ENCODE measurements at places on chromosomes 4 and X.

DNA sequence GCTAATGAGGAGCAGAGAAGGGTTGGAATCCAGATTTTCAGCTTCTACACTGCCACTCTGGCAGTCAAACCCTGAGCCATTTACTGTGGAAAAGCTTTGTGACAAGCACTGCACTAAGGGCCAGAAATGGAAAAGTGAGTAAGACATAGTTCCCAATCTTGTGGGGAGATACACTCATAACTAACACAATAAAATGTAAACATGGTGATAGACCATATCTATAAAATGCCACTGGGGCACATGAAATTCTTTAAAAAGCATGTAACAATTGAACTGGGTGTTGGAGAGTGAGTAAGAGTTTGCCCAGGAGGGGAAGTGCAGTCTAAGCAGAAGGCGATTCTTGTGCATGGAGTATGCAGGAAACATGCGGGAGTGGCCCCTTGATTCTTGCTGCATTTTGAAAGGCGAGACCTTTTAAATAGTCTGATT lies 32.0 kb upstream of the ANXA5 start:
- no peak for DNase-seq

GRCh38 chr4:124275-125081 lies at the start of gene ZNF718:
TSS of gene ZNF718 (plus strand) at chr4:124501. CDS start at chr4:124671, 170 bp downstream.
- DNase-seq, result peak; percentile 82

DNA sequence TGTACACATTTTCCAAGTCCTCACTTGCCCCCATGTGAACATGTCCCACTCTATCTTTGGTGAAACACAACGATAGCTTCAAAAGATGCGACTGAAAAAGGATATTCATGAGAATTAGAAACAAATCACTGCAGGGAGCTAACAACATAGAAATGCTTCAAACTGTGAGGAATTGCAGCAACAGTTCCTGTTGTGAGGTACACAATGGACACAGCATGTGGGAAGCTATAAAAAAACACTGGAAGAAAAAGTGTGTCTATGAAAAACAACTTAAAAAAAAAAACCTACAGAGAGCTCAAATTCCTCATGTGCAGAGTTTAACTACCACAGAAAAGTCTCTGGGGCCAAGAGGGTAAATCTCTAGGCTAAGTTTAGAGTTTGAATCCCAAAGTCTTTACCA lies 51.6 kb upstream of the BLTP1 start:
- DNase-seq, result no peak

DNA sequence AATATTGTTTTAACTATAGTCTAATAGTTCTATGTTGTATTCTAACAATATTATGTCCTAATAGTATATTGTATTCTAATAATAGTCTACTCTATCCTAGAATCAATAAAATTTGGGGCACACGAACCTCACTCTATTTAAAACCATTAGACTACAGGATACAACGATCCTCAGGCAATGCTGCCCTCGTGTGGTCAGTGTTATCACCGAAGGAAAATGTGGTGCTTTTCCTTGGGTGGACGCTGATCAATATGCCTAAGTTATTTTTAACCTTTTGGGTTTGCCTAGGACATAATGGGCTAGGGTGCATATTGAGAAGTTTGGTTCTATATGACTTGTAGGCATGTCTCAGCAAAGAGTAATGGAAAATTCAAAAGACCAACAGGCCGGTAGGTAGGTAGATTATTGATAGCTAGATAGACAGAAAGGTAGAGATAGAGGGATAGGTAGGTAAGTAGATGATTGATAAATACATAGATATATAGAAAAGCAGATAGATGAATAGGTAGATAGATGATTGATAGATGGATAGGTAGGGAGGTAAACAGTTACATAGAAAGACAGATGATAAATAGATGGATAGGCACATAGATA lies 75.1 kb downstream of the PRKX start:
- DNase-seq, result no peak

- no peak for DNase-seq
Measured at GRCh38 chr4:86414686-86415085, 54.8 kb upstream of the MAPK10 start.

Measured in activated effector memory CD4-positive, alpha-beta T cell treated with Interleukin-2 at 50 U/mL for 16 hours (primary cell).